H7 (cell line): ENCODE measurements at places on chromosomes 12 and 14. TPM values are rescaled to one million over a fixed set of nuclear protein-coding genes. Genes with fewer than 3 reads are reported as not detected.
A peak's percentile ranks its signal among the peaks of the same experiment; 100 is the strongest.

- DNase-seq: no peak
Observed at GRCh38 chr14:34964977-34965764, 17.6 kb upstream of the SRP54 start.

Gene SSTR1
- 2.0 and 10.8 TPM in 2 replicates for total RNA-seq

GRCh38 chr14:85273099-85273677 is 256.8 kb upstream of the FLRT2 start:
- DNase-seq: no peak

DNA sequence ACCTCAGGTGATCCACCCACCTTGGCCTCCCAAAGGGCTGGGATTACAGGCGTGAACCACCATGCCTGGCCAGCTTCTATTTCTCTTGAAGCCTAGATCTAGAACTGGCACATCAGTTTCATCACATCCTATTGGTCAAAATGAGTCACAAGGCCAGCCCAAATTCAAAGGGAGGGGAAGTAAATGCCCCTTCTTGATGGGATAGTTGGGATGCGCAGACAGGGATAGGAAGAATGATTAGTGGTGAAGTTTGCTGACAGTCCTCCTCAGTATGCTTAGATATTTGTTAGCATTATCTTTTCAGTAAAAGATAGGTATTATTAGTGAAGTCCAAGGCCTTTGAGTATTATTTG is 33.4 kb downstream of the CRADD start:
- no peak for DNase-seq

DNA sequence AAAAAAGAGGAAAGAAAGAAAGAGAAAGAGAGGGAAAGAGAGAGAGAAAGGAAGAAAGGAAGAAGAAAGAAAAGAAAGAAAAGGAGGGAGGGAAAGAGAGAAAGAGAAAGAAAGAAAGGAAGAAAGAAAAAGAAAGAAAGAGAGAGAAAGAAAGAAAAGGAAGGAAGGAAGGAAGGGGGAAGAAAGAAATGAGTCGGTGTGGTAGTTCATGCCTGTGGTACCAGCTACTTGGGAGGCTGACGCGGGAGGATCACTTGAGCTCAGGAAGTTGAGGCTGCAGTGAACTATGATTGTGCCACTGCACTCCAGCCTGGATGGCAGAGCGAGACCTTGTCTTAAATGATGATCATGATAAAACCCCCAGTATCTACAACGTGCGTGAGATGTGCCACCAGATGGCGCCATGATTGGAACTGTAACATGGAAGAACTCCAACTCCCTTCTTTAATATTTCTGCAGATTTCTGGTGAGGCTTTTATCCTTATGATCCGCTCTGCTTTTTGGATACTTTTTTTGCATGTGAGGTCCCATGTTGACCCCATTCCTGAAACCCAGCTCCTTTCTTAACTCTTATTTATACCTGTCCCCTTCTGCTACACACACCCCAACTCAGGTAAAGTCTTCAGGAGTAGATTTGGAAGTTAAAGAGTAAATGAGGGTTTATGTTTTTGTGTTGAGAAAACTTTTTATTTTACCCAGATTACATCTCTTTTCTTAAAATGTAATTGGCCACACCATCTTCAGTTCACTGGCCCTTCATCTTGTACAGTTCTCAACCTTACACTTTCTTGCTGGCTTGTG is 25.6 kb downstream of the RNASE10 start:
- peak; percentile 62 for DNase-seq
